GM06990 (cell line): ENCODE measurements at places on chromosomes 2 and 18.
A peak's percentile ranks its signal among the peaks of the same experiment; 100 is the strongest.

DNA sequence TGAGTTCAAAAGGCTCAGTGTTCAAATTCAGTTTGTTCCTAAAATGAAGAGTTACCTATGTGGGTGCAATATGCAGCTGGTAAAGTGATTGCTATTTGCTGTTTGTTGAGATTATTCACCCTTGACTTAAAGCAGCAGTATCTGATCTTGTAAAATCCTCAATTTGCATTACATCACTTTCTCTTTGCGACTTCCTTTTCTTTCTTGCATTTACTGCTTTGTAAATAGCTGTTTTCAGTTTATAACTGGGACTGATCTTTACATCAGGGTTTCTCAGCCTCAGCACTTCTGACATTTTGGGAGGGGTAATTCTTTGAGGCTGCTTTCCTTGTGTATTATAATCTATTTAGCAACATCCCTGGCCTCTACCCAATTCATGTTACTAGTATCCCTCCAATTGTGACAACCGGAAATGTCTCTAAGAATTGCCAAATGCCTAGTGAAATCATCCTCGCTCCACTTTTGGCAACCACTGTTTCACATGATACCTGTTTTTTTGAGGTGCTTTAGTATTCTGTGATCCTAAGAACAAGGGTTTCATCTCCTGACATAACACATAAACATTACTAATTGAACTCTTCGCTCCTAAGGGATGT lies 12.1 kb upstream of the ERCC3 start:
- DNase-seq: peak; percentile 23

DNA sequence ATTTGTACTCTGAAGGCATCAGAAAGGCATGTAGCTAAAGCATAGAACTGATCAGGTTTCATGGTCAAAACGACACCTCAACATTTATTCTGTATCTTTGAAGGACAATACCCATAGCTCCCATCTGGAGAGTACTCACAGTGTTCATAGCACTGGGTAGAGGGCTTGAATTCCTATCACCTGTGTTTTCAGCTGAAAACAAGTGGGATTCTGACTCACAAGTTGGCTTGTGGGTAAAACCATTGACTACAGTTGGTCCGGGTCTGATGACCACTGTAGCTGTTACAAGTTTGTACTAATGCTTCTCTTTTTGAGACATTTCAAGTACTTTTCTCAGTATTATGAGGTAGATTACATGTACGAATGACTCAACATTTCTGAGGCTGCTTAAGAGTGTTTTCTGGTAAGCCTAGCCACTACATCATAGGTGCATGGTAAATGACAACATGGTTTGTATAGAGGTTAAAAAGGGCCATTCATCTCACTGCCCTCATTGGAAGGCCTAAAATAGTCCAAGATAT lies 68.6 kb upstream of the PELI1 start:
- peak; percentile 55 for DNase-seq

GRCh38 chr18:3297025-3297984 lies 35.4 kb downstream of the MYL12B start:
- DNase-seq: peak; percentile 74

- no peak for DNase-seq
Observed at GRCh38 chr2:44360749-44361329, 455 bp downstream of the PREPL start.

- DNase-seq: no peak
Observed at GRCh38 chr2:96104487-96104861, 11.9 kb downstream of the ADRA2B start.
